ENCODE measurements at places on chromosomes 6 and 20. TPM values are rescaled to one million over a fixed set of nuclear protein-coding genes. Genes with fewer than 3 reads are reported as not detected.
A peak's percentile ranks its signal among the peaks of the same experiment; 100 is the strongest.

- DNase-seq, result no peak
Measured at GRCh38 chr20:35461620-35462019, 6.2 kb downstream of the CEP250 start.

- no peak for DNase-seq
Measured at GRCh38 chr6:14950103-14950969, 295.5 kb upstream of the JARID2 start.

DNA sequence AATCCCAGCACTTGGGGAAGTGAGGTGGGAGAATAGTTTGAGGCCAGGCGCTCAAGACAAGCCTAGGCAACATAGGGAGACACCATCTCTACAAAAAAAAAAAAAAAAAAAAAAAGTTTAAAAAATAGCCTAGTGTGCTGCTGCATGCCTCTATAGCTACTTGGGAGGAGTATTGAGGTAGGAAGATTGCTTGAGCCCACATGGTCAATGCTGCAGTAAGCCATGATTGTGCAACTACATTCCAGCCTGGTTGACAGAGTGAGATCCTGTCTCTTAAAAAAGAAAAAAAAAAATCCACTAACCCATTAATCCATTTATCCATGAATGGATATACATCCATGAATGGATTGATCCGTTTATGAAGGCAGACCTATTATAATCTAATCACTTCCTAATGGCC, 1064.6 kb upstream of the EYS start:
- DNase-seq, result no peak

DNA sequence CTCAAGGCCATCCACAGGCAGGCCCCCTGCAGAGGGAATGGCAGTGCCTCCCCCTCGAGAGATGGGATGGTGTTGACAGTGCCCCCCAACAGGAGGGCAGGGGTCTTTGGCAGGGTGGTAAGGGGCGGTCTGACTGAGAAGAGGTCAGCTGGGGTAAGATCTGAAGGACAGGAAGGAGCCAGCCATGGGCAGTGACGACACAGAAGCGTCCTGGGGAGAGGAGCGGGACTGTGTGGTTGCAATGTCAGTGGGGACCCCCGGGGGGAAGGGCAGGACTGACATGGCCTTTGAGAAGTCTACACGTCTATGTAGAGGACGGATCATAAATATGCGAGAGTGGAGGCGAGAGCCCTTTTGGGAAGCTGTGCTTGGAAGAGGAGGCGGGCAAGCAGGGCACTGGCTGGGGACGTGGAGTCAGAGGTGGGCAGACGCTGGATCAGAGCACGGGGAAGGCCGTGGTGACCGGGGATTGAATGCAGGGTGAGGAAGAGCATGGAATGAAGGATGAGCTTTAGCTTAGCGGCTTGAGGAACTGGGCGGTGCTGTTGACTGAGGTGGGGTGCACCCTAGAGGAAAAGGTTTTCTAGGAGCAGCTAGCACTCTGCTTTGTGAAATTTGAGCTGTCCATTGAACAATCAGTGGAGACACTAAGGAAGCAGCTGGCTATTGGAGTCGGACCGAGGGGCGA, 82.5 kb upstream of the AGPAT4 start:
- no peak for DNase-seq

DNA sequence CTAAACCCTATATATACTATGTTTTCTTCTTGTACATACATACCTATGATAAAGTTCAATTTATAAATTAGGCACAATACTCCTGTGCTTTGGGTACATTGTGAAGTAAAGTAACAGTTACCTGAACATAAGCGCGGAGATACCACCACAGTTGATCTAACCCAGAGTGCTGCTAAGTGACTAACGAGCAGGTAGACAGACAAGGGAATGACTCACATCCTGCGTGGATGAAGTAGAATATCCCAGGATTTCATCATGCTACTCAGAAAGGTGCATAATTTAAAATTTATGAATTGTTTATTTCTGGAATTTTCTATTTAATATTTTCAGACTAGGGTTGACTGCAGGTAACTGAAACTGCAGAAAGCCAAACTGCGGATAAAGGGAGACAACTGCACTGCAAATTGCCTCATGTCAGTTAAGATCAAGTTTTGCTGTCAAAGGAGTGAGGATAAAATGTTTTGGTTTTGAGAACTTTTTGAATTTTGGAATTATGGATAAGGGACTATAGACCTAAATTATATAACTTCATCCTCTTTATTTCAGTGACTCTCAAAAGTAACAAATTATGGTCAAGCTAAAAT, 14.4 kb downstream of the MKKS start:
- no peak for DNase-seq

DNA sequence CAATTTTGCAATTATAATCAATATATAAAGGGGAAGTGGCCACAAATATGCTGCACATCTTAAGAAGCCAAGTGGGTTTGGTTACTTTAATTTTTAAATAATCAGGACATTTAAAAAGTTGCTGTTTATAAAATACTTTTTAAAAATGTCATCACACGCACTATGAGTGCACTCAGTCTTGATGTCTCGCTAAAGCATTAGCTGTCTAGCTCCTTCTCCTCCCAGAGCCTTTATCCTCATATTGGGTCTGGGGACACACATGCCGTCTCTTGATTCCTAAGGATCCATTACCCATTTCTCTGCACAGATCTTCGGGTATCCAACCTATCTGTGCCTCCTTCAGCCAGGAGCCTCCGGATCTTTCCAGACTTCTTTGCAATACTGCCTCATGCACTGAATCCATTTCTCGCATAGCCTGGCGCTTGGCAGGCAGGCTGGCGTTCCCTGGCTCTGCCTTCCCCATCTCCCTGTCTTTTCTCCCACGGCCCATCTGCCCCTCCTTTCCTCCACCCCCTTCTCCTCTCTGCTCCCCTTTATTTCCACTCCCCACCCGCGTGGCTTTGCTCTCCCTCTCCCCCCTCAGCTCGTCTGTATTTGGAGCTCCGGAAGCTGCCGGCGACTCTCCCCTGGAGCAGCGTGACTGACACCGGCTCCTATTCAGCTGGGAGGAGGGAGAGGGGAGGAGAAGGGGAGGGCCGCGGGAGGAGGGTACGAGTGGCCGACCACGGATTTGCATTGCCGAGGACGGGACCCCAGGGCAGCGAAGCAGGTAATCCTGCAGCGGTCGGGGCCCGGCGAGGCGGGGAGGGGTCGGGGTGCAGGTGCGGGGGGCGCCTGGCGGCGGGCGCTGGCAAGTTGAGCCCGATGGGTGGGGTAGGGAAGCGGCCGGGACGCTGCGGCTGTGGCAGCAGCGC, at the start of gene CAP2:
CAP2 (plus strand) TSS at position 618 of the 914 bp plus-strand sequence. CDS start 27,961 bp downstream, outside the sequence.
- no peak for DNase-seq

GRCh38 chr6:85068221-85068620, 303.8 kb upstream of the TBX18 start:
- DNase-seq, result no peak

DNA sequence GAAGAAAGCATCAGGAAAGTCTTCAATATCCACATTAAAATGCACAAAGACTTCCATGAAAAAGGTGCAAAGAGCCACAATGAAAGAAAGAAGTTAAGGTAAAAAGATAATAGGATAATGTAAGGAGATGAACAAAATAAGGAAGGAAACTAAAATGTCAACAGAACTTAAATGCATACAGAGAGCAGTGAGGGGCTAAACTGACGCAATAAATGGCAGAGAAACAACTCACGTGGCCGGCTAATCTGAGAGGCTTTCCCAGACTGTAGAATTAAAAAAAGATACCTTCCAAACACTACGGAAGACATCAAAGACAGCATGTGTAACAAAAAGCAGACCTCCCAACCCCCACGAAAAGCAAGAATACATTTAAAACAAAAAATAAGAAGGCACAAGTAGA, 73.7 kb downstream of the GMDS start:
- no peak for DNase-seq

GRCh38 chr6:25279748-25280343, 672 bp downstream of the CARMIL1 start:
- peak; percentile 39 for DNase-seq

DNA sequence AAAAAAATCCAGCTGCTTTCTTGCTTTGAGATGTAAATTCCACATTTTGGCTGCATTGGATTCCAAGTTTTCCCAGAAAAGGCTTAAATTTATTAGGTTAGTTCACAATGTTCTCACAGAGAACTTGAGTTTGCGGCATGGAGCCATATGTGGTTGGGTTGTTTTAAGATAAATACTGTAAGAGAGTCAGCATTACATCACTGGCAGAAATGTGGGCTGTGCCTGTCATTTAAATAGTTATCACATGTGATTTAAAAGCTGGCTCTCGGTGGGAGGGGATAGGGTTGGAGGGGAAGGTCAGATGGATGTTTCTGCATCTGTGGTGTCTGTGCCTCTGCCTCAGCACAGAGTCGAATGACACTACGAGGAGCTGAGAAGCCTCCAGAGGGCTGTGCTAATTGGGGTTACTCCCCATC, 73.8 kb upstream of the SCP2D1 start:
- no peak for DNase-seq

DNA sequence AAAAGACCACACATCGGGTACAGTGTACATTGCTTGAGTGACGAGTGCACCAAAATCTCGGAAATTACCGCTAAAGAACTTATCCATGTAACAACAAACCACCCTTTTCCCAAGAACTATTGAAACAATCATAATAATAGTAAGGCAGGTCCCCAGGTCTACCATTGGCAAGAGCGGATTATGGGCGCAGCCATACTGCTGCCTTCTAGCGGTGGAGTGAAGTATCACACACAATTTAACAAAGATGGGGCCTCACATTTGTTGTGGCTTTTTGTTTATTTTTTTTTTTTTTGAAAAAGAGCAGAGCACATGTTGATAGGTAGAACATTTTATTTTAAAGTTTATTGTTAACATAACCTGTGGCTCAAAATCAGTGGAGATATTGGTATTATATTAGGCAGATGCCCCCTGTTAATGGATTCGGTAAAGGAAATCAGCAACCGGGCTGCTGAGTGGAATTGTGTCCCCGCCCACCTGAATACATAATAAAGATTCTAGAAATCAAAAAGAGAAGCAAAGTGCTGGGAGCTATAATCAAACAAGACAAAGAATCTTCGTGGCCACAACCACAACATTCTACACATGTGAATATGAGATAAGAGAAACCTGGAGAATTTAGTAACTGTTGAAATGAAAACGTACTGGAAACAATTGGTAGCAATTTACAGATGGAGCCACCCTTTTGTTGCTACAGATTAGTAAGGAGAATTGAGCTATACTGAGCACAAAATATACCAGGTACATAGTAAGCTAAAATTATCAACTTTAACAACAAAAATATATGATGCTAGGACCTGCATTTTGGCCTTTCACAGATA, 94.2 kb upstream of the EXOC2 start:
- DNase-seq, result peak; percentile 22

- DNase-seq, result no peak
Measured at GRCh38 chr6:89509777-89510281, 76.9 kb downstream of the ANKRD6 start.

DNA sequence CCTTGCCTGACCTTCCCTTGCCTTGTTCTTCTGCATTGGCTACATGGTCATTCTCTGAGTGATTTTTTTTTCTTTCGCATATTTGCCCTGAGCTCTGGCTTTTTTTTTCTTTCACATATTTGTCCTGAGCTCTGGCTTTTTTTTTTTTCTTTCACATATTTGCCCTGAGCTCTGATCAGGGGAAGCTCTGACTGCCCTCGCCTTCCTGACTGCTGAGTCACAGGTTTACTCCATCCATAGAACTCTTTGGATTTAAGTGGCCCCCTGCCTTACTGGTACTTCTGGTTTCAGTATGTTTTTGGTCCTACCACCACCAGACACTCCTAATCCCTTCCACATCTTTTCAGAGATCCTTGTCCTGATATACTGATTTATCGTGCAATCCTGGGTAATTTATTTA, 201.1 kb downstream of the OGFRL1 start:
- no peak for DNase-seq

DNA sequence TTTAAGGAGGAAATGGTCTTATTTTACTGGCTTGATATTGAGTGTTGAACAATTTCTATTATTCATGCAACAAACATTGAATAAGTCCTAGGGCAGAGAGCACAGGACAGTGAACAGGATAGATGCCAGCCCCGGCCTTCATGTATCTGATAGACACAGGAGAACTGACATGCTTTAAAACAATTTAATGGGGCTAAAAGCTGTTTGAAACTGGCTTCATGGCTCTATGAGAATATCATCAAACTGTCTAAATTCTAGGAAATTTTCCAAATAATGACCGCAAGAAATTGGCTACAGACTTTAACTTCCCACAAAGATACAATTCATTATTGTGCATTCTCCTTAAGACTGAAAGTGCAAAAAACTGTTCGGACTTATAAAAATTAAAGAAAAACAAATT, 69.0 kb downstream of the ID4 start:
- no peak for DNase-seq

GRCh38 chr20:1427457-1428054, 34.7 kb upstream of the FKBP1A start:
- DNase-seq, result no peak

Gene THEMIS
- total RNA-seq, result not detected

Gene FRS3
- total RNA-seq, result 8.8 TPM

Gene TRIM31
- total RNA-seq, result not detected

Gene KHDC1L
- total RNA-seq, result not detected

Gene CLIC5
- total RNA-seq, result 10.9 TPM

Data from endothelial cell (in vitro differentiated cells).